Tibial artery (tissue), 4 donors: ENCODE measurements at places on chromosomes 4 and X.

- DNase-seq = no peak
Measured at GRCh38 chr4:5524446-5525299, 183.7 kb downstream of the EVC2 start.

- DNase-seq = no peak
Measured at GRCh38 chrX:3295731-3296130, 50.7 kb downstream of the MXRA5 start.

DNA sequence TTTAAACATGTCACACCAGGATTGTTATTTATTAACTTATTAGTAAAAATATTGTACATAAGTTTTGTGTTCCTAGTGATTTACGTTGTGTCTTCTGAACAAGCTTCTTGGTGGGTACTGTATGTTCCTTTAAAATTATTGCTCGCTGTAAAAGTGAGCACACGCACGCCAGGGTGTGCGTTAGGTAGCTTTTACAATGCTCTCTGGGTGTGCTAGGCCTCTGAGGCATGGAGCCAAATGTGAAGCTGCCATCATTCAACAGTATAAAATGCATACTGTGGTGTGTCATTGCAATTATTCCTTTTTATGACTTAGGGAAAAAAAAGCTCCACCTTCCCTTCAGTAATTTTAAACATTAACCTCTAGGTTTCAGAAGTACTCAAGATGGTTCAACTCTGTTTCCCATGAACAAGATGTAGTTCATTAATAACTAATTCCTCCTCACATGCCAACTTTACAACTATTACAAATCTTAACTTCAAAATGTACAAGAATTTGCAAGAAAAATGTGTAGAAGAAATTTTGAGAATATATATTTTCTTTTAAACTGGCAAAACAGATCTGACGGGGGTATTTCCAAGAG lies 42.4 kb downstream of the ATOH1 start:
- no peak for DNase-seq

GRCh38 chr4:140000232-140000631 lies 153.8 kb downstream of the MAML3 start:
- no peak for DNase-seq

DNA sequence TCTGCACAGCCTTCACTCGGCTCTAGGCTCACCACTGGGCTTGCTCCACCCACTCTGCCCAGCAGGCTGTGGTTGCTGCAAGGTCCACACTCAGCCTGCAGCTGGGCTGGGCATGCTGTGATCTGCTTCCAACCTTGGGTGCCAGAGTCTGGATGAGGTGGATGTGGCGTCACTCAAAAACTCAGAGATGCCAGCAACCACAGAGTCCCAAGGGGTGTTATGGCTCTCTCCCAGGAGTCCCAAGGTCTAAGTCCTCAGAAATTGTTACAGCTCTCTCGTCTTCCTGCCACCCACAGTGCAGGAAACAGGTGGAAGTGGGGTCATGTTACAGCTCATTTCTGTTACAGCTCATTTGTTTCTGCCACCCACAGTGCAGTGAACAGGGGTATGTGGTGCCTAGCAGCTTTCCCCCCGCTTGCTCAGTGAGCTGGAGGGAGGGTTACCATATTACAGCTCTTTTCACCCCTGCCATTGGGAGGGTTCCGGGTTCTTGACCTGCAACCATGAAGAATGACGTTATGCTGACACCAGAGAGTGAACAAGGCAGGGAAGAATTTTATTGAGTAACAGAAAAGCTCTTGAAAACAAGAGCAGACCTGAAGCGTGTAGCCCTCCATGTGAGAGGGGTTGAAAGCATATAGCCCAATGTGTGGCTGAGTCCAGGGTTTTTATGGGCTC lies 893.9 kb downstream of the PCDH7 start:
- no peak for DNase-seq

GRCh38 chr4:150982557-150983233 lies 32.4 kb downstream of the LRBA start:
- no peak for DNase-seq

- DNase-seq = no peak
Measured at GRCh38 chr4:21757248-21757647, 191.3 kb downstream of the KCNIP4 start.

DNA sequence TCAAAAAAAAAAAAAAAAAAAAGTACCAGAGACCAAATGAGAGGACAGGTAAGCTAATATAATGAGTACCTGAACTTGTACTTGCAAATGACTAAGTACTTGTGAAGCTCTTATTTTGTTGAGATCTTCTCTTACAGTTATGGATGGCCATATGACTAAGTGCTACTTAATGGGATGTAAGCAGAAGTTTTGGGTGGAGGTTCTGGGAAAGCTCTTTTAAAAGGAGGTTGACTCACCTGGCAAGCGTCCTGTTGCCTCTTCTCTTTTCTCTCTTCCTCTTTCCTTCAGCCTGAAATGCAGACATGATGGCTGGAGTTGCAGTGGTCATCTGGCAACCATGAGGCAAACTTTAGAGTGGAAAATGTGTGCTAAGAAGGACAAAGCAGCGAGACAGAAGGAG lies 36.9 kb upstream of the MED14 start:
- DNase-seq = no peak

GRCh38 chr4:48602763-48603162 lies 112.7 kb downstream of the ZAR1 start:
- DNase-seq = no peak

- DNase-seq = no peak
Measured at GRCh38 chr4:147381749-147382148, 99.1 kb upstream of the EDNRA start.

DNA sequence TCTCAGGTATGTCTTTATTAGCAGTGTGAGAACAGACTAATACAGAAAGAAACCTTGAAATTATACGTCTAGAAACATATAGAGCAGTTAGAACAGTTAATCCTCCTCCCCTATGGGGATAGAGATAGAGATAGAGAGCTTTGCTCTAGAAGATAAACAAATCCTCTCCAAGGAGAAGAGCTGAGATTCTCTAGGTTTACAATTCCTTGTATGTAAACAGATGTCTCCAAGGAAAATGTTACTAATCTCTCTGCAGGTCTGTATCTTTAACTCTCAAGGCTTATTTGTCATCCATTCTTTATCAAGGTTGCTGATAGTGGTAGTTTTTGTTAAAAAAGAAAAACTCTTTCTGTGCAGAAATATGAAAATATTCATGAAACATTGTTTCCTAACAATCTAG lies 282.1 kb upstream of the GIMD1 start:
- no peak for DNase-seq

- DNase-seq = no peak
Measured at GRCh38 chr4:77413766-77414165, 191.9 kb upstream of the CXCL13 start.

GRCh38 chr4:11397146-11397545 lies 31.5 kb downstream of the HS3ST1 start:
- DNase-seq = no peak

GRCh38 chr4:148305751-148306150 lies 136.5 kb downstream of the NR3C2 start:
- no peak for DNase-seq

DNA sequence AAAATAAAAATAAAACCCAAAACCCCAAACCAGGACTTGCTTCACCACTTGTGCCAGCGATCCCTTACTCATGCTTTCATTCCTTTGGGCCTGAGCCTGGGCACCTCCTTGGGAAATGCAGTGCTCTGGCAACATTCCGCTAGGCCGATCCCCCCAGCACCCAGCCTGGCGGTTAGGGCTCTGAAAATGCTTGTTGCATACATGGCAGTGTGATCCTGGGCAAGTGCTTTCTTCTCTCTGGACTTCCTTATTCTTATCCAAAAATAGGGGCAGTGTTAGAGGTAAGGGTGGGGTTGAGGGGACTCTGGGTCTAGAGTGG lies 4.6 kb downstream of the ZNF185 start:
- DNase-seq = no peak

- DNase-seq = no peak
Measured at GRCh38 chr4:128068918-128069317, 7.8 kb downstream of the LARP1B start.

DNA sequence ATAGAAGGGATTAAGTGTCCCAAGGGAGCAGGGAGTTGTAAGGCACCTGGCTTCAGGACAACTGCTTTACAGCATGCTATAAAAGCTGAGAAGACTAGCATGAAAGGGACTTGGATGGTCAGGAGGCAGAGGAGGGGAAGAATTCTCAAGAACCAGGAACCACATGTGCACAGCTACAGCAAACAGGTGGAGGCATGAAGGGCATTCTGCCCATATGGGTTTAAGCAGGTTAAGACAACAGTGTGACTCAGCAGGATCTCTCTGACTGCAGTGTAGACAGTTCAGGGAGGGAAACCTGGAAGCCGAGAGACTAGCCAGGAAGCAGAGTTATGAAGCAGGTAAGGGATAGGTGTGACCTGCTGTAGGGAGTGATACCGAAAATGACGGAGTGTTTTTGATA lies 117.0 kb downstream of the DHRSX start:
- DNase-seq = no peak

DNA sequence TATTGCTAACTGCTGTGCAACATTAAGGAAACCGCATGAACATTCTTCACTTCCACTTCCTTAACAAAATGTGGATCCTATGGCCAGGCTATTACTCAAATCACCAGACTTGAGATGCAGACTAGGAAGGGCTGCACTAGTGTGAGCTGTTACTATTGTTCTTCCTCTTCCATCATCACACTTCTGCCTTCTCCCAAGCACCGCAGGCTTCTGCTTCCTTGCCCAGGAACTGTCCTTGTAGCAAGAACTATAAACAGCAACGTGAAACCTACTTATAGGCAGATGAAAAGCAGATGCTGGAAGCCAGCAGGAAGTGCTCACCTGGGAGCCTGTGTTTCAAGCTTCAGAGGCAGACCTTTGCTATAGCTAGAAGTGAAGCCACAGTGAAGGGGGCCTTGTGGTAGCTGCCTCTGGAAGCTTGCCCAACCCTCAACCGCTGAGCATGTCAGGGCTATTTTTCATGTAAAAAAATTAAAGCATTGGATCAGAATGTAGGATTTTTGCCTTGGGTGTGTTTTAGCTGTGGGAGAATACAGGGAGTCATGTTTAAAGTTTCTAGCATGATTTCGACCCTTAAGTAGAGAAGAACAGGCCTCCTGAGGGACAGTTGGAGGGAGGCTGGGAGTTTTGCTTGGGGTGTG lies 43.9 kb downstream of the CLNK start:
- no peak for DNase-seq
